Lung (tissue), 17 donors: ENCODE measurements at places on chromosomes 13 and 19. TPM values are rescaled to one million over a fixed set of nuclear protein-coding genes. Genes with fewer than 3 reads are reported as not detected.

F10 gene
- total RNA-seq = 6.1 TPM

PSENEN gene
- 36.8 TPM for total RNA-seq

DNA sequence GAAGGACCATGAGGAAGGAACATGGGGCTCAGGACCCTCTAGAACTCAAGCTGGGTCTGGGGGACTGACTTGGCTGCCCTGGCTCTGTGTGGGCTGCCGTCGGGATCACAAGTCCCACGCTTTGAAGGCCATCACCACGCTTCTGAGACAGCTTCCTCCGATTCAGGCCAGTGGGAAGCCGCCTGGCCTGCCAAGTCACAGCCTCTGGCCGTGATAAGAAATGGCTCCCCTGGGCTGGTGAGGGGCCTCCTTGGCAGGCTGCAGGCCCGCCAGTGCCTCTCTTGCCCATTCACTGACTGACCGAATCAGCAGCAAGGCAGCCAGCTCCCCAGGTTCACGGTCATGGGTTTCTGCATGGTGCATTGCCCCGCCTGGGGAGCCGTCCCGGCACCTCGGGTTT lies 48.8 kb downstream of the COMP start:
- no peak for DNase-seq

- DNase-seq = no peak
Observed at GRCh38 chr19:13176345-13176744, 26.1 kb downstream of the IER2 start.

CLEC4G gene
- total RNA-seq = 0.43 TPM

CEACAM3 gene
- 4.3 TPM for total RNA-seq

AKAP8L gene
- total RNA-seq = 118 TPM

DNA sequence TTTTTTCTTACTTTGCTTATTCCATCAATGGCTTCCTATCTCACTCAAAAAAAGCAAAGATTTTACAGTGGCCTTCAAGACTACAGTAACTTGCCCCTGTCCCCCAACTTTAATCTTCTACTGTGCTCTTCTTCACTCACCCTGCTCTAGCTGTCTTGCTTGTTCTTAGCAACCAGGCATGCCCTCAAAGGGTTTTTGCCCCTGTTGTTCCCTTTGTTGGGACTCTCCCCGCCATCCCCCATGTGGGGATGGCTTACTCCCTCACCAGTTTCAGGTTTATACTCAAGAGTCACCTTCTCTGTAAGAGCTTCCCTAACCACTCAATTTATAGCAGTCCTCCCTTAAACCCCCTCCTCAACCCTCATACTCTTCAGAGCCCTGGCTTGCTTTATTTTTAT lies 5.4 kb downstream of the MTMR6 start:
- DNase-seq = no peak

SBK2 gene
- 0.31 TPM for total RNA-seq

GRCh38 chr13:69553976-69554375 lies 553.6 kb upstream of the ATXN8OS start:
- no peak for DNase-seq

- no peak for DNase-seq
Observed at GRCh38 chr19:13766095-13766481, 1.8 kb downstream of the MRI1 start.

- DNase-seq = no peak
Observed at GRCh38 chr19:13069415-13070359, 33.0 kb downstream of the LYL1 start.

CD79A gene
- 14.8 TPM for total RNA-seq

DNA sequence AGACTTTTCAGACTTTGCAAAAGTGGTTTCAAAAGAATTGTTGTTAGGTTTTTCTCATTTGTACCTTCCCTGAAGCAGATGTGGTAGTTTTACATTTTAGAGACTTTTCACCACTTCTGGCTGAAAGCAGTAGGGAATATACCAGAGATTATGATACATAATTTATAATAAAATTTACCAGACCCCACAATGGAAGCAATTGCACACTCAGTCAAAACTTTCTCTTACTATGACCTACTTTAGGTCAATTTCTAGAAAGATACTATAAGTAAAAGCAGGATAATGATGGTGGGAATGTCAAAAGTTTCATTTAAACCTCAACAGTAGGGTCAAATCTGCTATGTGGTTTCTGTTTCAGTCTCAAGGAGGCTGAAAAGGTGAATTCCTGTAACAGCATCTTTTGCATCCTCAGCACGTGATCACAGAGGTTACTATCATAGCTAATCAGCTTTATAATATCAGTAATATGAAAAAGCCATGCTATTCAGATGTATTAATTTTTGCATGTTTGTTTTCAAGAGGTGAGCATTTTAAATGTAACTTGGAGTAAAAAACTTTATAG lies 26.9 kb downstream of the PCCA start:
- DNase-seq = no peak

SMIM44 gene
- total RNA-seq = not detected

GRCh38 chr13:90701264-90701663 lies 646.2 kb upstream of the MIR17HG start:
- DNase-seq = no peak

- DNase-seq = peak; percentile 71
Observed at GRCh38 chr13:99796175-99796819, 175.3 kb downstream of the ZIC5 start.

- no peak for DNase-seq
Observed at GRCh38 chr19:33825556-33825955, 28.9 kb downstream of the KCTD15 start.
